ENCODE measurements at places on chromosomes 16 and 17. TPM values are rescaled to one million over a fixed set of nuclear protein-coding genes. Genes with fewer than 3 reads are reported as not detected.

PPP4C gene
- total RNA-seq = 143 TPM

LUC7L gene
- 15.8 TPM for total RNA-seq

TMEM88 gene
- total RNA-seq = 0.49 TPM

BCL6B gene
- not detected for total RNA-seq

SLC52A1 gene
- 0.32 TPM for total RNA-seq

- DNase-seq = no peak
Observed at GRCh38 chr16:88848557-88848956, 8.2 kb downstream of the GALNS start.

- no peak for DNase-seq
Observed at GRCh38 chr17:79813297-79814126, 16.6 kb upstream of the CBX8 start.

GRCh38 chr17:57436565-57436964, 180.2 kb downstream of the MSI2 start:
- DNase-seq = no peak

GRCh38 chr17:53655591-53655990, 167.1 kb upstream of the KIF2B start:
- peak; percentile 19 for DNase-seq

DNA sequence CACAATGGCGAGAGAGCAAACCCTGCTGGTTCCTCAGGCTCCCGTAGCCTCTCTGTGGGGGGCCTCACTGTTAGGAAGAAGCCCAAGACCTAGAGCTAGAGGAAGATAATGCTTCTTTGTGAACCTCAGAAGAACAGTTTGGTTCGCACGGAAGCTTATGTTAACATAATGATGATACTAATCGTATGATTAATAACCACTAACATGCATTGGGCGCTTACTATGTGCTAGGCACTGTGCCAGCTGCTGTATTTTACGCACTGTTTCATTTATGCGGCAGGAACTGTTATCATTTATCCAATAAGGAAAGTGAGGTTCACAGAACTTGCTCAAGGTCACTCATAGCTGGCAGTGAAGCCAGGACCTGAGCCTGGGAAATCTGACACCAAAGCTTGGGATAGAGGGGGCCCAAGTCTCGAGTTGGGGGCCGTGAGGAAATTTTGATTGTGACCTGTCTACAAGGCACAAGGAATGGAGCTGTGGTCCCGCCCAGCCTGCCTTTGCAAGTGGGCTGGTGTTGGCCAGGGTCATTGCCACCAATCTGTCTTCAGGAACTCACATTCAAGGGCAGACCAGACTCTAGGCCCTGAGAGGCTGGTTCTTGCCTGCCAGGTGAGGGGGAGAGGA, 6.8 kb downstream of the PRCD start:
- DNase-seq = peak; percentile 95

- DNase-seq = no peak
Observed at GRCh38 chr17:33261820-33262219, 31.3 kb downstream of the ASIC2 start.

Measured in M059J (cell line).